ENCODE measurements at places on chromosomes 6 and 20.
A peak's percentile ranks its signal among the peaks of the same experiment; 100 is the strongest.

GRCh38 chr6:108897371-108897770 lies 49.1 kb downstream of the ARMC2 start:
- DNase-seq: peak; percentile 49

DNA sequence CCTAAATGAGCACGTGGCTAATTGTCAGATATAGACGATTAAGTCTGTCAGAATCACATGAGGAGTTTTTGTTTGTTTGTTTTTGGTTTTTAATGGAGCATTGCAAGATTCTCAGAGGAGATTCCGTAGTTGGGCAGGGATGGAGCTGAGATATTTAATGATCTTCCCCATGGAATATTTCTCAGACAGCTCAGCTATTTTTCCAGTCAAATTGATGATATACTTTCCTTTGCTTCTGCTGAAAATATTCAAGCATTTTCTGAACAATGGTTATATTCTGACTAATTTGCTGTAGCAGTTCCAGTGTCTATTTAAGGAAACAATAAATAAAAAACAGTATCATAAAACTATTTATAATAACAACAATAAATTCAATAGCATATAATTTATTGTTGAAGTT lies 348.4 kb downstream of the KIF16B start:
- DNase-seq: no peak

DNA sequence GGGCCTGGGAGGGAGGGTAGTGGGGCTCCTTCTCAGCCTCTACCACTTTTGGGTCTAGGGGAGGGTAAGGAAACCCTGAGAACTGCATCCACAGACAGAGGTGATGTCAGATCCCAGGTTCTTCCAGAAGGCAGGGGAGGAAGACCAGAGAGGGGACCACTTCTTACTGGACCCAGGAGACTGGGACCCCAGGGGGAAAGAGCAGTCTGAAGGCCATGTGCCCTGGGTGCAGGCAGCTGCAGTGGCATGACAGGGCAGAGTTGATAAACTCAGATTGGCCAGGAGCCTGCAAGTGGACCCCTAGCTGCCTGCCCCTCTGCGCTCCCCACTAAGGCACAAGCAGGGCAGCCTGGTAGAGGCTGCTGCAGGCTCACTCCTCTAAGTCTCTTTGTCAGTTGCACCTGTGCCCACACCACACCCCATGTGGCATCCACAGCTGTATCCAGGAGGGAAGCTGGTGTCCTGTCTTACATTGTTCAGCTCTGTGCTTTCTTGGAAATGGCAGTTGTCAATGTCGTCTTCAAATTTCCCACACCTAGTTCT lies 2.7 kb downstream of the CST9L start:
- no peak for DNase-seq

DNA sequence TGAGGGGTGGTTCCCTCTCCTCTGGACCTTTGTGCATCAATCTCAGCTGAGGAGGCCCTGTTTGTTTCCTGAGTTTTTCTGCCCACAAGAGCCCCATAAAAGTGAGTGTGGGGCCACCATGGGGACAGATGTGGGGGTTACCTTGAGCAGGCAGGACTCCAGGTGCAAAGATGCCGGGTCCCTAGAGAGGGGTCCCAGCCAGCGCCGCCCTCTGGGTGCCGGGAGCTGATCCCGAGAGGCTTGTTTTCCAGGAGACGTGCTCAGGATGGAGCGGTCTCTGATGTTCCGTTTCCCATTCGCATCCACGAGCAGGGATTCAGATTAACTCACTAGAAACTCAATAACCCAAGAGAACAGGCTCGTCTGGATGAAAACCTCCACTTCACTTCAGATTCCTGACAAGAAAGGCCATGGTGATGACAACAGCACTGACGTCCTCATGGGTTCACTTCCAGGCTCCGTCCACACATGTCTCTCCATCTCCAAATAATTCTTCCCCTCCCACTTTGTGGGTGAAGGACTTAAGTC lies 21.9 kb downstream of the MYT1 start:
- DNase-seq: no peak

GRCh38 chr6:36556281-36556680 lies 9.0 kb upstream of the STK38 start:
- DNase-seq: no peak

DNA sequence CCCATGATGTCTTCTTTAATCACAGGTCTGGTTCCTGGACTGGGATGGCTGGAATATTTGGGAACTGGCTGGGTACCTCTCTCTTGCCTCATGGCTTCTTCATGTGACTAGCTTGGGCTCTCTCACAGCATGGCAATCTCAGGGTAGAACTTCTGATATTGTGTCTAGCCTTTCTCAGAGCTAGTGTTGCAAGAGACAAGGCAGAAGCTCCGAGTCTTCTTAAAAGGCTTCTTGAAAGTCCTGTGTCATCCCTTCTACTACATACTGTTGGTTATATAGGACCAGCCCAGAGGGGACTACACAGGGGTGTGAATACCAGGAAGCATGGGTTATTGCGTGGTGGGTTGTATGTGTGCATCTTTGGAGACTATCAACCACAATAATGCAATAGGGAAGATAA lies 23.3 kb downstream of the BCAS1 start:
- DNase-seq: no peak

DNA sequence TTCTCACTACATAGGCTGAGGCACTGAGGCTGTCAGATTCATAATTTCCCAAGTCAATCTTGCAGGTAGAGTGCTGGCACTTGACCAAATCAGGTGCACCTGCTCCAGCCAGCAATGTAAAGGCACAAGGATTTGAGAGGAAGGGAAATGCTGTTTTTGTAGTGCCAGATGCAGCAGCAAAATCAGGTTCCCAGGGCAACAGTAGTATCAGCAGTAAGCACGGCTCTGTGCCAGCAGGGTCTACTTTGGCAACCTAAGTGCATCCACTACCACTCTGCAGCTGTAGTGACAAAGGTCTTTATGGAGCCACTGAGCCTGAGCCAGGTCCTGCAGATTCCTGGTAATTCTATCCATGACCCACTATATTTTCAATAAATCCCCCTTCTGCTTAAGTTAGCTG lies 329.5 kb downstream of the TPBG start:
- no peak for DNase-seq

DNA sequence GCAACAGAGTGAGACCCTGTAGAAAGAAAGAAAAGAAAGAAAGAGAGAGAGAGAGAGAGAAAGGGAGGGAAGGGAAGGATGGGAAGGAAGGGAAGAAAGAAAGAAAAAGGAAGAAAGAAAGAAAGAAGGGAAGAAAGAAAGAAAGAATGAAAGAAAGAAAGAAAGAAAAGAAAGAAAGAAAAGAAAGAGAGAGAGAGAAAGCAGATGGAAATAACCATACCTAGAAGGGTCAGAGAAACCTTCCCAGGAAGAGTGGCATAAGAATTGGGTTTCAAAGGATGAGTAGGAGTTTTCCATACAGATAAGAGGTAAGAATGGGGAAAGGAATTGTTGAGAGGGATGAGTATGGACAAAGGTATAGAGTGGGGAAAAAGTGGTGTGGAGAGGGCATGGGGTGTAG lies 54.6 kb upstream of the SLC32A1 start:
- no peak for DNase-seq

GRCh38 chr6:130239755-130240154 lies 17.0 kb upstream of the SAMD3 start:
- no peak for DNase-seq

DNA sequence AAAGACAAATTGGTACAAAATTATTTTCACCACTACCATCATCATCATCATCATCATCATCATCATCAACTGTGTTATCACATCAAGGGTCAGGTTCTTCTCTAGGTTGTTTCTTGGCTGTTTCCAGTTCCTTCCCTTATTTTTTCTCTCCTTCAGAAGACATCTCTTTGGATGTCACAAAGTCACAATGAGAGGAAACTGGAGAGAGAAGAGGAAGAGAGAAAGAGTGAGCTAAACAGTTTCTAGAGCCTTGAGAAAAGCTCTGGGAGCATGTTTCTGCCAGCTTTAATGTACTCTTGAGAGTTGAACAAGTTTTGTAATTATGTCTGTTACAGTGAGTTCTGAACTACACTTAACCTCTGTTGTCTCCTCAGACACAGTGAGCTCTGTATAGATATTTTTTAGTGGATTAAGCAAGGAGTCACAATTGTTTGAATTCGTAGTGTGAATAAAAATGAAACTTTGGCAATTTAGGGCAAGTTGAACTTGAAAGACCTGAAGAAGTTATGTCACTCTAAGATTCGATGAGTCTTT lies 123.0 kb upstream of the AKIRIN2 start:
- no peak for DNase-seq

- DNase-seq: no peak
These were observed 133.4 kb upstream of the TOP1 start for GRCh38 chr20:40895182-40895581.

DNA sequence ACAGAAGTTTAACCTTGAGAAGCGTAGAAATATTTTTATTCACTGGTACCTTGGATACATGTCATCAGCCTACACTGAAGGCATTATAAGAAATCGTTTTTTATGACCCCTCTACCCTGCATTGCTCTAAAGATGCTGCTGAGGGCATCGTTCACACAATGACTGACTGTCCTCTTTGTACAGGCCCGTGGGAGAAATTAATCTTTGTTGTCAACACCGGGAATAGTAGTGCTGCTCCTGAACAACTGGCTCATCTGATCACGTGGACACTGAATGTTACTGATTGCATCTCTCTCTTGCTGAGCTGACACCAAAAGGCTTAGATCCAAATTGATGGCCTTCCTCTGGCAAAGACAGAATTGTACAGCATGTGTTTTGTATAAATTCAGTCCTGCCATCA lies 157.1 kb upstream of the SMLR1 start:
- peak; percentile 52 for DNase-seq

- no peak for DNase-seq
These were observed 22.4 kb downstream of the CALHM6 start for GRCh38 chr6:116483616-116484015.

DNA sequence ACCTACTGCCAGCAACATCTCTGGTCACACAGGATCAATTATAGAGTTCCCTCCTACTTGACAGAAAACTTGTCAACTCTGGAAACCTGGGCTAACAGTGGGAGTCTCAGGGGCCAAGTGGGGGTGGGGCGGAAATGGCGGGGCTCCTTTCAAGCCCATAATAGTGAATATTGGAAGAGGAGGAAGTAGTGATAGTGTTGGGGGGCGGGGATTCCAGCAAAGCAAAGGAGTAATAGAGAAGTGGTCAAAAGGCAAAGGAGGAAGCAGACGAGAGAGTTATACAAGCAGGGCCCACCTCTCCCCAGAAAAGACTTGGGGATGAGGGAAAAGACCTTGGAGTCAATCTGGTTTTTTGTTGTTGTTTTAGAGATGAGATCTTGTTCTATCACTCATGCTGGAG lies 2.1 kb downstream of the DEF6 start:
- no peak for DNase-seq

GRCh38 chr20:23234311-23235078 lies 116.1 kb upstream of the NXT1 start:
- DNase-seq: no peak

- no peak for DNase-seq
These were observed 667.8 kb upstream of the GJE1 start for GRCh38 chr6:141464896-141465295.

DNA sequence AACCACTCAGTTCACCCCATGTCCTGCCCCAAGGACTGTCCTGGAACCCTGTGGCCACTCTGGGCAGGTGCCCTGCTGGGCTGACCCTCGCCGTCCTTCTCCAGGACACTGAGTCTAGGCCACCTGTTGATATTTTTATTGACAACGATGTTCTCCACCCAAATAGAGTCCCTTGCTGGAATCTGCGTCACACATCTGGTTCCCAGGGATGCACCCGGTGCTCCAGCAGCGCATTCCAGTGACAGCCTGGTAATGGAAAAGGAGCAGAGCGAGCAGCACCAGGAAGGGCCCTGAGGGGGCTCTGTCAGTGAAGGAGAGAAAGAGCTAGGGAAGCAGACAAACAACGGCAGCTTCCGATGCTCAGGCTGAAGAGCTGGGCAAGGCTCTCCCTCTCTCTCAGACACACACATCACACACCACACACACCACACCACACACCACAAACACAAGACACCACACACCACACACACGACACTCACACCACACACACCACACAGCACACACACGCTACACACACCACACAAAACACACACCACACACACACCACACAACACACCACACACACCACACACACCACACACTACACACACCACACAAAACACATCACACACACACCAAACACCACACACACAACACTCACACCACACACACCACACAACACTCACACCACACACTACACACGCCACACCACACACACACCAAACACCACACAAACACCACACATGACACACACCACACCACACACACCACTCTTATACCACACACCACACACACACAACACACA lies 117.9 kb upstream of the THBS2 start:
- peak; percentile 19 for DNase-seq

GRCh38 chr6:135062735-135063134 lies 8.1 kb upstream of the HBS1L start:
- DNase-seq: no peak

DNA sequence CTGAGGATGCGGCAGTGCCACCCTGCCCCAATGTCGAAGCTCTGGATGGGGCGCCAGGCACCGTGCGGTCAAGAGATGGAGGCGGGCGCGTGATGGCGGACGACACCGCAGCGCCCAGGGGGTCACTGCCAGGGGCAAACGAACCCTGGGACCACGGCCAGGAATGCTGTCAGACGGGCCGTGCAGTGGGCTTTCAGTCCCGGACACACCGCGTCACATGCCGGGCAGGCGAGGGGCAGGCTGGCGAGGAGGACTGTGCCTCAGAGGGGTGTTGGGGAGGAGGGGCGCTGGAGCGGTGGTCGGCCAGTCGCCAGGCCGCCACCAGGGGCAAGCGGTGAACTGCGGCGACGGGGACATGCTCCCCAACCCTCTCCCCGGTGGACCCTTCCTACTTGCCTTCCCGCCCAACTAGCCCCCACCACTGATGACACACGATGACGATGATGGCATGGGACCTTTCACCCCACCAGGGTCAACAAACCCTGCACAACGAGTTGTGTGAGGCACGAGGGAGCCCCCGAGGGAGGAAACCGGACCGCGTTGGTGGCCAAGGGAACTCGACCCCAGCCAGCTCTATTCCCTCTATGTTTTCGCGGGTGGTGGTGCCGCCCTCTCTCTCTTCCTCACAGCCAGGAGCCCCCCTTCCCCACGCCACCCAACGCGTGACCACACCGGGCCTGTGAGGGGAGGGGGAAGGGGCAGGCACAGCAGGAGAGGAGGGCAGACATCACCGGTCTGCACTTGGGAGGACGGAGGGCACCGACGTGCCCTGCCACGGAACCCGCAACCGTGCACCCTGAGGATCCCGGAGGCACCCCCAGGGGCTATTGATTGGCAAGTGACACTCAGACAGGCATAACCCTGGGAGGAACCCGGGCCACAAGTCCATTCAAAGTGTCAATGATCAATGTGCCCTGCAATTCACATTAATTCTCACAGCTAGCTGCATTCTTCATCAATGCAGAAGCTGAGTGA lies 1960.9 kb upstream of the DEFB115 start:
- DNase-seq: no peak

- peak; percentile 5 for DNase-seq
These were observed 7.6 kb downstream of the TREM1 start for GRCh38 chr6:41278699-41279405.

DNA sequence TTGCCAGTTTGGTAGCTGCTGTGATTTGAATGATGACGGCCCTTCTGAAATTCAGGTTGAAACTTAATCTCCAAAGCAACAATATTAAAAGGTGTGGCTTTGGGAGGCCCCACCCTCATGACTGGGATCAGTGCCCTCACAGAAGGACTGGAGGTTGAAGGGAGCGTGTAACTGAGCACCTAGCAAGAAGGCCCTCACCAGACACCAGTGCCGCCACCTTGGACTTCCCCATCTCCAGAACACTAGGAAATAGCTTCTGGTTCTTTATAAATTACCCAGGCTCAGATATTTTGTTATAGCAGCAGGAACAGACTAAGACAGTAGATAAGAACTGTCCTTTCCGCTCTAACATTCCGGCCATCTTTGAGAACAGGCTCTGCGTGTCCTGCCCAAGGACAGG lies 243.1 kb downstream of the DLL1 start:
- DNase-seq: no peak

GRCh38 chr6:1502041-1502440 lies 107.7 kb upstream of the FOXC1 start:
- DNase-seq: no peak

Data from NCI-H1930 (cell line).